NCI-H1417 (cell line): ENCODE measurements at places on chromosomes 7 and 10.

- DNase-seq, result no peak
Observed at GRCh38 chr7:57388761-57389160, 61.2 kb upstream of the ZNF716 start.

DNA sequence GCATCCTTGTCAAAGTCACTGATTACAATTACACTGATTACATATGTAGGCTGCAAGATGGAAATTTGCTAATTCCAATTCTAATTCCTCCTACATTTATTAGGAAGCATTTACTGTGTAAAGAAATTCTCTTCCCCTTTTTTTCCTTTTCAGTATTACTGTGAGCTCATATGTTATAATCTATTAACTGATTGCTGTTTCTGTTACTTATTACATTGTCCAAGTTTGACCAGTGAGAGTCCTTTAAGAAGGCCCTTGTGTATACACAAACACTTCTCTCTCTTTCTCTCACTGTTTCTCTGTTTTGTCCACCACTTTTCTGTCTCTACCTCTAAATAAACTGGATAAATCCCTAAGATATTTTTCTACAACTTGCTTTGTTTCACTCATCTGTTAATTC lies 31.5 kb downstream of the PHF14 start:
- DNase-seq, result no peak

GRCh38 chr10:22856444-22857074 lies 71.3 kb upstream of the ARMC3 start:
- no peak for DNase-seq

- no peak for DNase-seq
Observed at GRCh38 chr7:123847868-123848267, 2.9 kb downstream of the HYAL4 start.

GRCh38 chr10:89651916-89652573 lies 7.0 kb upstream of the PANK1 start:
- DNase-seq, result no peak

DNA sequence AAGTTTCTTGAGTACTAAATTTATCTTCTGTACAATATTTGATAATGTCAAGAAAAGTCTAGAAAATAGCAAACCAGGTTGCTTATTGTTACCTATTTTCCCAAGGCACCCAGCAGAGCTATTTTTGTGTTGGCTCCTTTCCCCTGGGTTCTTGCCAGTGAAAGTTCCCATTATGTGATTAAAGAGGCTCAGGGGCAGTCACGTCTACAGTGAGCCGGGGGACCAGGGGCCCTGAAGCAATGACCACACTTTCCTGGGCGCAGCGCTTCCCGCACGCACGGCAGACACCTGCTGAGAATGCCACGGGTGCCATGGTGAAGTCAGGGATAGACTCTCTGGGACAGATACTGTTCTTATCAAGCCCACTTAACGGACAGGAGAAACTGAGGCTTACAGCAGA lies 10.4 kb upstream of the CNPY1 start:
- no peak for DNase-seq

GRCh38 chr7:90407484-90407821 lies 4.2 kb downstream of the CLDN12 start:
- DNase-seq, result no peak

DNA sequence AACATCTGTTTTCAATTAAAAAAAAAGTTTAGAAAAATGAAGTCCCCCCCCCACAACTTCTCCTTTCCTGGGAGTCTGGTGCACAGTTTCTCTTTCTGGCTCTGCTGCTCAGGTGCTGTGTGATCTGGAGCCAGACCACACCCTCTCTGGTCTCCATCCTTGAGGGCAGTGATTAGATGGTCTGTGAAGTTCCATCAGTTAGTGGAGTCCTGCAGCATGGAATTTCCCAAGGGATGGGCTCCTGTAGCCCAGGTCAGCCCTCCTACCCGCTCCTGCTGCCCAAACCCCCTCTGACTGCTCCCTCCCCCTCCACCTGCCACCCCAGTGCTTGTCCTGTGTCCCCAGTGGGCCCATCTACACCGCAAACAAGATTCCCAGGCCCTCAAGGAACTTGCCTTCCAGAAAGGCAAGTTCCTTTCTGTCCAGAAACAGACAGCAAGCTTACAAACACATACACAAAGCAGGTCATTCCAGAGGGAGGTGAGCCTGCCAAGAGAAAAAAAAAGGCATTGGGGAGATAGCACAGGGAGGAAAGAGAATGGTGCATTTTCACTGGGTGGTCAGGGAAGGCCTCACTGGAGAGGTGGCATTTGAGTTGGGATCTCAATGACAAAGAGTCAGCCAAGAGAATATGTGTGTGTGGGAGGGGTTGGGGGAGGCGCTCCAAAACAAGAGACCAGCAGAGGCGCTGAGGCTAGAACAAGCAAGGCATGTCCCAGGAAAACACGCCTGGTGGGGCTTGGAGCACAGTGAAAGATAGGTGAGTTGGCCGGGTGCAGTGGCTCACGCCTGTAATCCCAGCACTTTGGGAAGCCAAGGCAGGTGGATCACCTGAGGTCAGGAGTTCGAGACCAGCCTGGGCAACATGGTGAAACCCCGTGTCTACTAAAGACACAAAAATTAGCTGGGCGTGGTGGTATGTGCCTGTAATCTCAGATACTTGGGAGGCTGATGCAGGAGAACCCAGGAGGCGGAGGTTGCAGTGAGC lies 49.5 kb upstream of the SLC29A3 start:
- no peak for DNase-seq

- DNase-seq, result no peak
Observed at GRCh38 chr10:33489501-33490176, 155.2 kb upstream of the NRP1 start.

DNA sequence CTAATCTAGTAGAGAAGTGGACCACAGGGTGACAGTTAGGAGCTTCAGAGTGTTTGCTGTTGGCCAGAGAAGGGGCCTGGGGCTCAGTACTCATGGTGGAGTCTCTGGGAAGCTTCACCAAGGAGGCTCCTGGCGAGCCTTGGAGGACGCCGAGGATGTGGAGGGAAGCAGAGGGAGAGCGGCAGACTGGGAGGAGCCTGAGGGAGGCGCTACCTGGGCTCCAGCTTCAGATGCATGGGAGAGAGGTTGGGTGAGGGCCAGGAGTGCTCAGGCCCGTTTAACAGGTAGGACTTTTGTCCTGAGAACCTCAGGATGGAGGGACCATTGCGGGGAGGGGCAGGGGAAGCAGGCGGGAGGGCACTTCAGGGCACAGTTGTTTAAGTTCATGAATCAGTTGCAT lies 24.2 kb downstream of the DOCK1 start:
- no peak for DNase-seq

- no peak for DNase-seq
Observed at GRCh38 chr10:70271996-70272924, 11.5 kb downstream of the NPFFR1 start.

DNA sequence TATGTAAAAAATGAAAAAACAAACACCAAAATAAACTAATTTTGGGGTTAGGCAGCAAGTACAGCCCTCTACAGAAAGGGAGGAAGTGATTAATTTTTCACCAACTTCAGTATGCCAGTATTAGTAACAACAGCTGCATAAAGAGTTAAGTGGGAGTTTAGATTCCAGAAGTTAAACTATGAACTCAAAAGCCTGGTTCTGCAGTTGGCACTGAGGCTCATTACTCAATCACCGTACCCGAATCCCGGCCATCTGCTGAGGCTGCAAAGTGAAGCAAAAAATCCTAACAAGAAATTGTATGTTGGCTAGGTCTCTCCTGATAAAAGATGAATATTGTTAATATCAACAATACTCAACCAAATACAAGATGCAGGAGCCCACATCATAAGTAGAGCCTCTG lies 4.0 kb downstream of the NUDT5 start:
- DNase-seq, result no peak

- no peak for DNase-seq
Observed at GRCh38 chr7:49527182-49527581, 246.3 kb upstream of the VWC2 start.

GRCh38 chr10:30979956-30980355 lies 51.7 kb downstream of the ZNF438 start:
- DNase-seq, result no peak

DNA sequence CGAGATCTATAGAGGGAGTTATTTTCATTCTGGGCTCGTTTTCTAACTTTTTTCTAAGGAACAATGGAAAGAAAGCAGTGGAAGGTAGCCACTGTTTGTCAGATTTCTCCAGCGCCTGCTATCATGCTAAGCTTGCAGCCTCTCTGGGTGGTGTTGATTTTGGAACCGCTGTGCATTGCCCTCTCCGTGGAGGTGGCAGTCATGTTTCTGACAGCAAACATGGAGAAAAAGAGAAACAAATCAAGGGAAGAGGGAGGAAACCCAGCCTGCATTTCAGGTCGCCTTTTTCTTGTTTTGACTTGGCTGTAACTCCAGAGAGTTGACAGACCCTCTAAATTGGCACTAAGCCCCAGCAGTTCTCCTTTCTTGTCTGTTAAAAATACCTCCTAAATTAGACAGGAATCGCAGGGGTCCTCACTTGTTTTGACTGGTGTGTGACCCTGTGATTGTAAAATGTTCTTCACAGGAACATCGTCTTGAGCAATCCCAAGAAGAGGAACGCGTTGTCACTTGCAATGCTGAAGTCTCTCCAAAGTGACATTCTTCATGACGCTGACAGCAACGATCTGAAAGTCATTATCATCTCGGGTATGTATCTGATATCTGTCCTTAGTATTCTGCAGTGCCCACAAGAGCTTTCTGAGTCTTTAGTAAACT lies 4.8 kb downstream of the ECHDC3 start:
- no peak for DNase-seq

DNA sequence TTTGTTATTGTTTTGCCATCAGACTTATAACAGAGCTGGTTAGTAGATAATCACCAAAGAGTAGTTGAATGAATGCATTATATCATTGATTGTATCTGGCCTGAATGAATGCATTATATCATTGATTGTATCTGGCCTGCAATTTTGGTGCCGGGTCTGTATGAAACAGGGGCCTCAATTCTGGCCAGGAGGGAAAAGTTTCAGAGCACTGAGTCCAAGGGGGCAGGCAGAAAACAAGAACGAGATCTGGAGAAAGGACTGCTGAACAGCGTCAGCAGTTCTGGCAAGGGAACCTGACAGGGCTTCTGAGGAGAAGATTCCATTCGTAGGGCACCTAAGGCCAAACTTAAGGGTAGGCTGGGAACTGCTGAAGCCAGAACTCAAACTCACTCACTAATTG lies 128.0 kb downstream of the SEMA3C start:
- no peak for DNase-seq

DNA sequence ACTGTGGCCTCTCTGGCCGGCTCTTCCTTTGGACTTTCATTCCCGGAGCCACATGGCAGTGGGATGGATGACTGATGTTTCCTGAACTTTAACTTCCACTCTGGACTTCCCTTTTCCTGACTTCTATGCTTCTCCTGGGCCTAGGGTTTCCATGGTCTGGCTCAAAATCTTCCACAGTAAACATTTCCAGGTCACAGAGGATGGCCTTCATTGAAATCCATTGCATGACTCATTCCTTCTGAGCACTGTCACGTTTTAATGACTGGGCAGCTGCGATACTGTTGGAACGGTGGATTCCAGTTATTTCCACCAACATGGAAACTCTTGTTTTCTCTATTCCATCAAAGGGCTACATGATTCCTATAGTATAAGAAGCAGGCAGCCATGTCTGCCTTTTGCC lies 24.4 kb upstream of the ZNF273 start:
- no peak for DNase-seq

DNA sequence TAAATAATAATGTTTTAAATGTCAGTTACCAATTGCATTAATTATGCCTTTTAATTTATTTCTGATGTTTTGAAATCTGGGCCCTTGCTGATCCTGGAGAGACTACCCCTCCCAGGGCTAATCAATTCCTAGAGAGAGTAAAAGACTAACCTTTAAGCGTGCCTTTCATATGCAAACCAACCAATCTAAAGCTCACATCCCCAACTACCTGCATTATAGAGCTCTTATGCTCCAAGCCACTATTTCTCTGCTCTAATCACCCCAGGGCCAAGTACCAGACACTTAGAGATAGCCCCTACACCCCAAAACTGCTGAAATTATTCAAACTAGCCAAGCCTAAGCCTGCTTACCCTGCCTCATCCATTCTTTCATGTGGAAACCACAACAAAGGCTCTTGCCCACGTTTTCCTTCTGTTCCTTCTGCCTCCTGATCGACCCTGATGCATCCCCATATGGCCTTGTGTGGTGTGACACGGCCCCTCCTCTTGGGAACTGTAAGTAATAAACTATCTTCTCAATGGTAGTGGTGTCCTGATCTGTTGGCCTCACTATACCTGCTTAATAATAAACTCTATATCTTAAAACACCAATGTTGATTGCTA lies 97.7 kb downstream of the HIBADH start:
- no peak for DNase-seq

DNA sequence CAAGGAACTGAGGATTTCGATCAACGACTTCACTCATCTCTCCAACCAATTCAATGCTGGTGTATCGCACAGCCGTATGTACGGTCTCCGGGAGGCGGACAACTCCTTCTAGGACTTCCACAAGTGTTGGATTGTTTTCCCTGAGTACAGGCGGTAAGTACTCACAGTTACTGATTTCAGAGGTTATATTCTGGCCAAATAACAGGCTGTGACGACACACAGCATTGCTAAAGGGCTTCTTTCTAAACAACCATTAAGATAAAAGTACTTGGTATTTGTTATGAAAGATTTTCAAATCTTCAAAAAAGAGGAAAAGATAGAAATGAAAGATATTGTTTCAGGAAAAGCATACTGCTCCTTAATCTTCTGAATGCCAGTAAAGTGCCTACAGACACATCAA lies 52.2 kb downstream of the IRF5 start:
- no peak for DNase-seq

- peak; percentile 82 for DNase-seq
Observed at GRCh38 chr7:39130857-39131526, 153.3 kb downstream of the POU6F2 start.

DNA sequence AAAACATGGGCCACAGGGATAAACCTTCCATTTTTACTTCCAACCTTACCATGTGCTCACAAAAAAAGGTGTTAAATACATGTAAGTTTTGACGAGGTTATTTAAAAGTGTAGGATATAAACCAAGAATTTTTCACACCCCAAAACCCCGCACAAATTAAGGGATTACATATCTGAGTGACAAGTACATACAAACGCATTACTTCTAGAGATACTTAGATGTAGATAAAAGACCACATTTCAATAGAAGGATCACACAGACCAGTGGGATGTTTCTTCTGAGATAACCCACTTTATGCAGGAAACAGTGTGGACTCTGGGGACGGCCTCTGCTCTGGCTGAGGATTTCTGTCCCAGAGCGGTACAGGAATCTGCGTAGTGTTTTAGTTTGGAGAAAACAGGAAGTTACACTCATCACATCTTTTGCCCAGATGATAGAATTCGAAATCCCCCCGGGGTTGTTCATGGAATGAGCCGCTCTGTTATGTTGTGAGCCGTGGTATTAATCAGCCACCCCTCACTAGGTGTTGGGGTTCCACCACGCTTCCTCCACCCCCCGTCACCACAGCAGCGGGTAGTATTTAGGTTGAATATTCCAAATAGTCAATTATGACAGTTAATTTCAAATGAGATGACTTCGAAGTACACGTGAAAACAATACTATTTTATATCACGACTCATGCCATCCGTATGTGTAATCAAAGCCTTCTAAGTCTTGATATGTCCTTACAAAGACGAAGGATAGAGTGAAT lies 1.3 kb upstream of the CUL1 start:
- no peak for DNase-seq

GRCh38 chr7:150977382-150978125 lies 567 bp downstream of the KCNH2 start:
- peak; percentile 71 for DNase-seq

GRCh38 chr10:18456984-18457383 lies 194.4 kb downstream of the NSUN6 start:
- DNase-seq, result no peak
